ENCODE measurements at places on chromosomes 4 and X. TPM values are rescaled to one million over a fixed set of nuclear protein-coding genes. Genes with fewer than 3 reads are reported as not detected.

The PLA2G12A gene
- polyA plus RNA-seq: 22.5 TPM

DNA sequence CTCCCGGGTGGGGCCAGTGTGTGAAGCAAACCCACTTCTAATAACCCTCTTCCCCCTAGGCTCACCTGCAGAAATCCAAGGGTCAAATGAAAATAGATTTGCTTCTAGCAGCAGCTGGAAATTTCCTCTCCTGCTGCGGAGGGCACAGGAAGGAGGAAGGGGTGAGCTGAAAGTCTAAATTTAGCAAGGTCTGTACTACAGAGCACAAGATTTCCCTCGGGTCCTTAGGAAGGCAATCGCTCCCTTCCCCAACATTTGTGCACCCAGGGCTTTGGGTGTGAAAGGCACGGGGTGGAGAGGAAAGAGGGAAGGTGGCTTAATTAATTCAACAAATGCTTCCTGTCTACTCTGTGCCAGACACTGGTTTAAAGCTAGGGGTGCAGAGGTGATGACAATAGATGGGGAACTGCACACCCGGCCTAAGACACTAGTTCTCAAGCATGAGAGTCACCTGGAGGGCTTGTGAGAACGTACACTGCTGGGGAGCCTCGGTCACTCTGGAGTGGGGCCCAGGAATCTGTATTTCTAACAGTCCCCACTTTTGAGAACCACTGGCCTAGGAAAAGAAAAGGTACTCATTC, 204.4 kb downstream of the NSUN7 start:
- peak; percentile 38 for DNase-seq

DNA sequence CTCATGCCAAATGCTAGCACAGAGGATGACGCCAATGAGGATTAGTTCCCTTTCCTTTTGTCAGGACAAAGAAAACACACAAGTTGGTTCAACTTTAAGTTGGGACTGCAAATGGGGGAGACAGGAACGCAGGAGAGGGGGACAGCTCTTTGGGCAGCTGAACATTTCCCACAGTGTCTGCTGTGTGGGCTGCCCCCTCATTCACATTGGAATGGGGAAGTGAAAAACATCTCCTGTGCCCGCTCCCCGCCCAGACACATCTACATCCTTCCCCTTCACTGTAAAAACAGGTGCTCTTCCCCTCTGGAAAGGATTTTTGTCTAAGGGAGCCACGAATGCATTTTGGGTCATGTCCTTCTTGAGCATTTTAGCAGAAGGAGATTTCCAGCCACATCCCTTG, 44.5 kb upstream of the TBC1D9 start:
- no peak for DNase-seq

GRCh38 chrX:2733286-2733685, 18.6 kb upstream of the XG start:
- no peak for DNase-seq

The OPRPN gene
- not detected for polyA plus RNA-seq
